ENCODE measurements at places on chromosomes 5 and 9.

- DNase-seq = peak; percentile 38
Observed at GRCh38 chr5:68460147-68460798, 244.7 kb downstream of the PIK3R1 start.

GRCh38 chr9:35285731-35286130 is 123.9 kb downstream of the UNC13B start:
- DNase-seq = no peak

GRCh38 chr9:78821126-78821822 is 524.3 kb downstream of the PSAT1 start:
- no peak for DNase-seq

DNA sequence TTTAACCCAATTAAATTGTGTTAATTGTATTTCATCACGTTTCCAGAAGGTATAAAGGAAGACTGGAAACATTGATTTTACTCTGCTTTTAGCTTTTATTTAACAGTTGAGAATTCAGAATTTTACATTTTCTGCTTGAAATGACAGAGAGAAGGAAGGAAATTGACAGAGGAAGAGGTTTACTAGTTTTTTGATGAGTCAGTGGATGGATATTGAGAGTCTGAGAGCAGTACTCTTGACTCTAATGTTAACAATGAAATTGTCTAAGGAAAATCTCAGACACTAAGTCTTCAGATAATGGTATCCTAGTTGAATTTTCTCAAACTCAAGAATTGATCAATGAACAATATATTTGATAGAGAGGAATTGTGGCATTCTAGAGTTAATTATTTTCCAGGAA is 60.6 kb downstream of the IPO11 start:
- DNase-seq = no peak

- no peak for DNase-seq
Observed at GRCh38 chr9:94086486-94087345, 2.5 kb downstream of the PTPDC1 start.

DNA sequence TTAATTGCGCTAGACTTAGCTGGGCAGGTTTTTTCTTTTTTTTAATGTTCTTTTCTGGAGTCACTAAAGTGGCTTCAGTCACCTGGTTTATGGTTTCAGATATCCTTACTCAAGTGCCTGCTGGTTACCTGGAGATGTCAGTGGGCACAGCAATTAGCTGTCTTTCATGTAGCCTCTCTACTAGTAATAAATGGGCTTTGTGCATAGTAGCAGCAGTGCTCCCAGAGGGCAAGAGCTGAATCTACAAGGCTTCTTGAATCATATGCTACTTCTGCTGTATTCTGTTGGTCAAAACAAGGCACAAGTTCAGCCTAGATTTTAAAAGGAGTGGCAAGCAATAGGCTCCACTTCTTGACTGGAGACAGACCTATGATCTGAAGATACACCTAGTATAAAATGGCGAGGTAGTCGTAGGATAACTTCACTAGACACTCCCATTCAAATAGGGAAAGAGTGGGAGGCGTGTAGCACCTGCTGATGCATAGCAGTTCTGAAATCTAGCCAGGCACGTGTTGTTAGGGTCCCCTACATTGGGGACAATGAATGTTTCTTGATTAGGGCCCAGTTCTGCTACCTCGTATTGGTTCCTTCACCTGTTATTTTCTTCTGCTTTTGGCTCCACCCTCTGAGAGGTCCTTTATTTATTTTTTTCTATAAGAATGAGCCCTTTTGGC is 7.0 kb downstream of the SCAMP1 start:
- no peak for DNase-seq

GRCh38 chr9:75950998-75951397 is 60.5 kb downstream of the PCSK5 start:
- DNase-seq = no peak

GRCh38 chr5:88727705-88728313 is 155.2 kb downstream of the MEF2C start:
- DNase-seq = no peak

DNA sequence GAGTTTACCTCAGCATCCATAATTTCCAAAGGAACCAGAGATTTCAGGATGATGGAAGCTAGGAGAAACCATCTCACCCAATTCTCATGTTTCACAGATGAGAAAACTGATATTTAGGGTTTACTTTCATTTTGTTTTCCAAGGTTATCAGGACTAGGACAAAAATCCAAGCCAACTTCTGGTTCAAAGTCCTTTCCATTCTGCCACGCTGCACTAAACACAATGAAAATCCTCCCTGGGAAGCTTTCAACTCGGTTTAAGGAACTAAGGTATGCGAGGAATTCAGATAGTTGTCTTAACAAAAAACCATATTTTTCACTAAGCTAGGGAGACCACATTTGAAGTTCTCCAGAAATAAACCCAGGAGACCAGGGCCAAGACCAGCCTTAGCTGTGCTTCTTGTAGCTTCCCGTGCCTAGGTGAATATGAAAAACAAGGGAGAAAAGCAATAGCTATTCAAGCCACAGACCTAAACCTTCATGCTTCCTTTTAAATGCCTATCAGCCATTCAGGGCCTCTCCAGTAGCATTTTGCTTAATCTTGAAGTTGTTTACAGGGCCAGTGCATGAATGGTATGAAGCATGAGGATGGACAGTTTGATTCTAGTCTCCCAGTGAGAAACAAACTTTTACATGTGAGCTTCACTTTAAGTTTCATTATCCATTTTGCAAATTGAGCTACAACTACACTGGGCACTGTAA is 167.9 kb downstream of the DENND1A start:
- no peak for DNase-seq

DNA sequence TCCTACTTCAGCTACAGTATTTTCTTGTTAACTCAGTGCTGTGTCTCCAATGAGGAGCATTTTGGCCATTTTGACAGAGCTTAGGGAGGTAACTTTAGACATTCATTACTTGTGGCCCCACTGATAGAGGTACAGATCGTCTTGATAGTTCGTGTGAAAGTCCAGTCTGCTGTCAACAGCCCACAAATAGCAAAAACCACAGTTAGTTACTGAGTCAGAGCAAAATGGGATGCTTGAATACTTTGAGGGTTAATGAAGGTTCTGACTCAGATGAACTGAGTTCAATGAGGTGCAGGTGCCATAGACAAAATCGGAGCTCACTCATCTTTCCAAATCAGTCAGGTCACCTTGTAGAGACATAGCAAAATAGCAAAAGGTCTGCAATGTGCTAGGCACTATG is 163.1 kb upstream of the TLE4 start:
- DNase-seq = no peak

GRCh38 chr9:37191403-37192089 is 71.2 kb downstream of the ZCCHC7 start:
- DNase-seq = no peak

- DNase-seq = no peak
Observed at GRCh38 chr5:146662229-146662628, 146.2 kb upstream of the GPR151 start.

DNA sequence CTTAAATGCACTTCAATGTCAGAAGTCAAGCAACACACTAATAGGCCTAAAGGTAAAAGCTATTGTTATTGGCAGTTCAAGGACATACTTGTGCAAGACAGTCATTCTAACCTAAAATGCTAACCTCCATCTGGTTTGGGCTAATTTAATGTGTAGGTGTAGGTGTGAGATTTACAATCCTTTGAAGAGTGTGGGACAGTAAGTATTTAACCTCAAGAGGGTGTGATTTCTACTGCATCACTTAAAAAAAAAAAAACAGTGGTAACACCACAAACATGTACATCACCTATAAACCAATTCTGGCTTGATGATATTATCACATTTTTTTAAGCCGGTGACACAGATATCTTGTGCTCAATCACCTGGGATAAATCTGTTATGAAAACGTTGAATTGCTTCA is 127.5 kb upstream of the MEF2C start:
- no peak for DNase-seq

DNA sequence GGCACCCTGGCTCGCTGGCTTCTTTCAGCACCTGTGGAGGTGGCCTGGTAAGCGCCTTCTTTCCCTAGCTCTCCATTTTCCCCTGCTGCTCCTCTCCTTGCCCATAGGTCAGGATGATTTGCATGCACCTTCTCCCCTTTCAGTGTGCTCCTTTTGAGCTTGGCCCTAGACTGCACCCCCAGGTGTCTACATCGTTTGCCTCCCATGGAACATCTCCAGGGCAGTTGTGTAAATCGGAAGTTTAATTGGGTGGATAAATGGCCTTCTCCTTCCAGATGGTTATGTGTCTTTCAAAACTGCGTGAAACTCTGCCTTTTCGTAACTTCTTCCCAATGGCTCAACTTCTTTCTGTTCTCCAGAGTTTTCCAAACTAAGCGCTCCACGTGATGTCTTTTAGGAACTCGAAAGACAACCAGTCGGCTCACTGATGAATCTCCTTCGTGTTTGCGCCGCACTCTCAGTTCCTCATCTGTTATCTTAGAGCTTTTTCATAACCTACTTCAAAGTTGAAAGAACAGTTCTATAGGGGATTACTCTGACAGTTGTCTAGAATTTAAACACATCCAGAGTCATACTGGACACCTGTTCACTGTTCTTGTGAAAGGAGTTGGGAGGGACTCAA is 1.7 kb downstream of the ADAMTS19 start:
- no peak for DNase-seq

DNA sequence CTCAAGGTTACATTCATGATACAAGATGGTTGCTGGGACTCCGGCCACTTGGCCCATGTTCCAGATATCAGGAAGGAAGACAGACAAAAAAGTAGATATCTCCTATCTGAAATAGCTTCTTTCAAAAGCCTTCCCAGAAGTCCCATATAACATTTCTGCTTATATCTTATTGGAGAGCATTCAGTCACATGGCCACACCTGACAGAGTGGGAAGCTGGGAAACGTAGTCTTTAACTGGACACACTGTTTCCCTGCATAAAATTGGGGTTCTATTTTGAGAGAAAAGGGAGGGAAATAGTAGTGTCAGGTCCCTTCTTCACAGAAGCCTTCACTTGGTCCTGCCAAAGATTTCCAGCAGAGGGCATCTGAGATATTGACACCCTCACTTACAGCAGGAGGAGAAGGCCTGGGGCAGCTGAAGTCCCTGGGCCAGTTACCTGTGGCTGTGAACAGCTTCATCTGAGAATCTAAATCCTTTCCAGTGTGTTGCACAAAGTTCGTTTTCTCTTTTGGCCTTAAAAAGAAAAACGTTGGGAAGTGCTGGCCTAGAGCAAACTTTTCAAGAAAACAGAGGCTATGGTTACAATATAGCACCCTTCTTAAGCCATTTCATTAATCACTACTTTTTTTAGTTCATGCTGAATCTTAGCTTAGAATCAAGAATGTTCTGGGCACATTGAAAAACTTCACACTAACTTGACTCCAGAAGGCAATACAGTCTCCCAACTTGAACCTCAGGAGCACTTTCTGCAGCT is 33.5 kb downstream of the SPEF2 start:
- peak; percentile 67 for DNase-seq

GRCh38 chr5:139646111-139646510 is 2.0 kb upstream of the CXXC5 start:
- no peak for DNase-seq

GRCh38 chr5:139985733-139986132 is 57.4 kb downstream of the NRG2 start:
- DNase-seq = no peak

- peak; percentile 63 for DNase-seq
Observed at GRCh38 chr9:89579741-89580385, 24.9 kb upstream of the GADD45G start.

- no peak for DNase-seq
Observed at GRCh38 chr9:4592295-4592694, 69.8 kb upstream of the PLPP6 start.

DNA sequence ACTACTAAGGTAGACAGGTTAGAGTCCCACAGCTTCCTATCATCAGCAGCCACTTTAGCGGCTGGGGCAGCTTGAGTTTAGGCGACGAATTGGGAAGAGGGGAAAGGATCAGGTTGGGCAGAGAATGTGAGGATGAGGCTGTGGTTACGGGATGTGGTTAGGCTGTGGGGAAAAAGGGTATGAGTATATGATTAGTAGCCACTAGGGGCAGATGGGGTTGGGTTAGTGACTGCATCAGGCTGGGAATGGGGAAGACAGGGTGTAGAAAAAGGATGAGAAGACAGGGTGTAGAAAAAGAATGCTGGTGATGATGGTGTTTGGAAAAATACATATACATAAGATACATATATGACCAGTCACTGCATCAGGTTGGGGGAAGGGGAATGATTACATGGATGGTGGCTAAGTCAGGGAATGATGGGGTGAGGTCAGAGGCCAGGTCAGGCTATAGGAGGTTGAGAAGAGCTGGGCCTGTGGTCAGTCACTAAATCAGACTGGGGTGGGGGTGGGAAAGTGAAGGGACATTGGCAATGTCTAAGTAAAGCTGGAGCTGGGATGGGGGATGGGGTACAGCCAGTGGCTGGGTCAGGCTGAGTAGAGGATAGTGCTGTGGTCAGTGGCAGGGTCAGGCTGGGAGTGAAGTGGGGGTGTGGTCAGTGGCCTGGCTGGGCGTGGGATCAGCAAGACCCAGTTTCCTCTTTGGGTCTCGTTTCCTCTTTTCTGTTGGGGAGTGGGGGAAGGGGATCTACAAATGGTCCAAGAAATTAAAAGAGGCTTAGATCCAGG is 2.1 kb downstream of the TLN1 start:
- no peak for DNase-seq

DNA sequence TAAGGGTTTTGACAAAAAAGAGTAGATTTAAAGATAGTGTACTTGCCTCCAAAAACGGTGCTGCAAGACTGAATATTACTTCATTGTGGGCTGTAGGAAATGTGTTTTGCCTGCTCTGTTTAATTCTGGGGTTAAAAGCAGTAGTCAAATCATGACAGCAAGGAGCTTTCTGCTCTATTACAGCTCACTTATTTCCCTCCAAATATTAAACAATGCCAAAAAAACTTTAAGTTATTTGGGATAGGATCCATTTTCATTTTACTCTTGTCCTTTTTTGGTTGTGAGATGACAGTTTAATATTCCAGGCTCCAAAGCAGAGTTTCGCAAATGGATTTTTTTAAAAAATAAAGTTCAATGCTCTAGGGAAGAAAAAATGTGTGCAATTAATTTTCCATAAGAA is 340.4 kb upstream of the RGMB start:
- DNase-seq = no peak

GRCh38 chr9:14027116-14027800 is 286.7 kb downstream of the NFIB start:
- no peak for DNase-seq

DNA sequence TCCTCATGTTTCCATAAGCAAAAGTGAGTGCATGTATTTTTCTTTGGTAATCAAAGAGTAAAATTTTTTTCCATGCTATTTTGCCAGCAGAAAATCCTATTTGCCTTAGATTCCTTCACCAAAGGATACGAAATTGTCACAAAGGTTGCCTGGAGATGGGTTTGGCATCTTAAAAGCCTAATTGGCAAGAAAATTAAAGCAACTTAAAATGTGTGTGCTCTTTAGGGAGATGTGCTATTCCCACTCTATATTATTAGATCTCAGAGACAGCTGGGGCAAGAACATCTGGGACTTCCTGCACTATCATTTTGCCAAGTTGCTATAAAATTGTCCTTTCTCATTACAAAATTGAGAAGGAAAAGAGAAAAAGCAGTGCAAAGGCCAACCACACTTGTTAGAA is 146.1 kb downstream of the PLCXD3 start:
- no peak for DNase-seq

GRCh38 chr9:99011161-99011709 is 67.5 kb downstream of the COL15A1 start:
- DNase-seq = no peak
